Frontal cortex (tissue), 4 donors: ENCODE measurements at places on chromosomes 16 and 17.

DNA sequence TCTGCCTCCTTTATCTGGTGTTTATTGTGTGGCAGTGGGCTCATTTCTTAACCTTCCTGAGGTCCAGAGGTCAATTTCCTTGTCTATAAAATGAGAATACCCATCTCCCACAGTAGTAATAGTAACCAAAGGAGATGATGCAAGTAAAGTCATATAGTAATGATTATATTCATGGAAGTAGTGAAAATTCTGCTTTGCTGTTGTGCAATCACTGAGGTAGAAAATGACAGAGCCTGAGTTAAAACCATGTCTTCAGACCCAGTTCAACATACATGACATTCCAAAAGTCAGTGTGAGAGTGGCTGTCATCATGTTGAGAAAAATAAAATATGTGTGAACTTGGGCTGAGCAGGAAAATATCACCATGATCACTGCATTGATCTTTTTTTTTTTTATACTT lies 864 bp upstream of the UMOD start:
- DNase-seq = no peak

DNA sequence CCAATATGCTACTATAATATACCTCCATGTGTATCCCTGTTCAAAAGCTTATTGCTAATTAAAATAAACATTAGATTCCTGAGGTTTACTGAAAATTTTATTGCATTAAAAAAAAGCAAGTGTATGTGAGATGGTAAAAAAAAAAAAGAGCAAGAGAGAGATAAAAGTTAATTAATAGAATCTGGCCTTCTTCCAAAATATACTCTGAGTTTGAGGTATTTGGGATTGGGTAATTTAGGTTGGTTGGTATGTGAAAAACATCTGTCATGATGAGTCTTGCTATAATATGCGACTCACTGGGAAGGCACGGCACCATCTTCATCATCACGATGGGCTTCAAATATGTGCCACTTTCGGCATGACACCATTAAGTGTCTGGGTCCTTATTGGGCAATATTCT lies 711.1 kb upstream of the SOX9 start:
- no peak for DNase-seq

- DNase-seq = no peak
These were observed 5.1 kb downstream of the LDAF1 start for GRCh38 chr16:21163576-21163975.

DNA sequence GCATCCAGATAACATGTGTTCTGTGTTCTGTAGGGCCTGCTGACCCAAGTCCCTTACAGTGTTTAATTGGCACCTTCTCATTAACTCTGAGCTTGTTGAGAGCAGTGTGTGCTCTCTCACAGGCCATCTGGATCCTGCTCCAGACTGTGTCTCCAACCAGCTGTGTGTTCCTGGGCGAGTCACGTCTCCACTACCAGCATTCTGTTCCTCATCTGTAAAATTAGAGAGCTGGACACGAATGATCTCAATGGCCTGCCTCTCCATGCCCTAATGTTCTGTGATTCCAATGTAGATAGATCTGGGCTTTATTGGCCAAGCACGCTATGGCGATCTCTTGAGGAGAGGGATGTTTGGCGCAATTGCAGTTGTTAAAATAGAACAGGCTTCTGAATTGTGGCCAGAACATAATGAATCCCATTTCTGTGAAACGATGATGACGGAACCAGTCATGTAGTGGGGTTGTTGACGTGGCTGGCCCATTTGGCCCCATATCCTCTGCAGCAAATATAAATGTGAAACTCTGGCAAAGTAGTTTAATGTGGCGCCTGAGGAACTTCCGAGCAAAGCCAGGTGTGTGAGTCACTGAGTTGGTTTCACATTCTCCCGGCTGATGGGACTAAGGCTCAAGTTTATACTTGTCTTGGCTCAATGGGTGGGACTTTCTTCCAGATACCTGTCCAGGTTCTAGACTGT lies 22.2 kb downstream of the TBX4 start:
- DNase-seq = no peak

DNA sequence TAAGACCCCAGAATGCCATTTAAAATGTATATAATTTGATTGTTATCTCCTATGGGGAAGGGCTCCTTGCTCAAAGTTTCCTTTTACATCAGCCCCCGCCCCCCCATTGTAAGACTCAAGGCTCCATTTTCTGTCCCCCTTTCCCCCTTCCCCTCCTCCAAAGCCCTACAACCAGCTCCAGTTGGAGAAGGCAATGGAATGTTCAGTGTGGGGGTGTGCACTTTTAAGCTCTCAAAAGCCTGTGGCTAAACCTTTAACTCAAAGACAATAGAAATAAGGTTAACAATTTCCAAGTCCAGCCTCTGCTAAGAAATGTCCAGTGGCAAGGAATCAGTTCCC lies 114.7 kb downstream of the NOG start:
- DNase-seq = no peak

- no peak for DNase-seq
These were observed 347.7 kb upstream of the KIF2B start for GRCh38 chr17:53475002-53475401.

DNA sequence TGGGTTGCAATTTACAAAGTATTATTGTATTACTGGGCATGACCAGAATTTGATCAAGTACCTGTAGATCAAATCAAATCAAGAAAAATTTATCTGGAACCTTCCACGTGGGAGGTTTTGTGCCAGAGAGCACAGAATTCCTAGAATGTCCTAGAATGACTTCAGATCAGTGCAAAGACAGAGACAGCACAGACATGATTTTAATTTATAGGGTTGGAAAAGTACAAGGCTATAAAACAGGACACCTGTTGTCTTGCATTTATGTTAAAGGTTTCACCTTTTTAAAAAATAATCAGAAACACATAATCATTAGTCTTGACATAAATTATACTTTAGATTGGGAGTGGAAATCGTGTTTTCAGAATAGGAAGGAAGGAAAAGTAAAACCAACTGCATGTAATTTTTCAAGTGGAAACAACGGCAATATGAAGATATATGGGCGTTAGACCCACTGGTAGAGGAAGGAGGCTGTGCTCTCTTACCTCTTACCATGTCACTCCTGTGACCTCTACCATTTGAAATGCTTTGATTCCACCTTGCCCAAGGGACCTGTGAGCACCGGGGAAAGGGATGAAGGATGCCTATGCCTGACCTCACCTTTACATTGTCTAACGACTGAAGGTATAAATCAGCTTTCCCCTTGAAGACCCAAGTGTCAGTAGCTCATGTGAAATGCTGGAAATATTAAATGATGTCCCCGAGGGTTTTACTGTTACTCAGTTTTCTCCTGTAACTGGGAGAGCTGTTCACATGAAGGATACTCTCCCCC lies 100.4 kb downstream of the SNX11 start:
- DNase-seq = no peak

GRCh38 chr16:14494396-14494966 lies 135.6 kb downstream of the PARN start:
- no peak for DNase-seq

- no peak for DNase-seq
These were observed 18.0 kb upstream of the PMFBP1 start for GRCh38 chr16:72189865-72190371.

DNA sequence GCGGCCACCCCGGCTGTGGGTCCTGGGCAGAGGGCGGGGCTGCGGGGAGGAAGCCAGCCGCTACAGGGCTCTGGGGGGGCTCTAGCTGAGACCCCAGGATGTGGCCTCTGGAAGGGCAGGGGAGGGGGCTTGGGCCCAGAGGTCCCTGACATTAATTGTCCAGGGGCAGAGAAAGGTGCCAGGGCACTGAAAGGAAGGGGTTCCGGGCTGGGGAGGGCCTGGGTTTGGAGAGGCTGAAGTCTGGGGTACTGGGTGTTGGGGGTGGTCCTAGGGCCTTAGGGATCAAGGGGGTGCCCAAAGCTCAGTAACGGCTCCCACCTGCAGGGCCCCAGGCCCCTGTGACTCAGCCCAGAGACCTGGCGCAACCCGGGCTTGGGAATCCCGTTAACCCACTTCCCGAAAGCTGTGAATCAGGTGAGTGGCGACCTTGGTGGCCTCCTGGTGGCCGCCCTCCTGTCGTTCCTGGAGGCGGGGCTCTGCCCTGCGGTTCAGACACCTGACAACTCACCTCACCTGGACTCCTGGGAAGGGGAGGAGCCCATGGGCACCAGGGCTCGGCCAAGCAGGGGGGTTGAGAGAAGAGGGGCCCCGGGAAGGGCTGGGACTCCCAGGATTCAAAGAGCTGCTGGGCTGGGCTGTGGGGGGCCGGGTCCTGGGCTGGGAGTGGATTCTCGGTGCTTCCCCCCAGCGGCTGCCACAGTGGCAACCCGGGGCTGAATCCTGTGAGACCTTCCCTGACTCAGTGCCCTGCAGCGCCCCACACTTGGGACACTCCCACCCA lies 465 bp upstream of the PRSS22 start:
- no peak for DNase-seq
